ENCODE measurements at places on chromosomes 2 and 18. TPM values are rescaled to one million over a fixed set of nuclear protein-coding genes. Genes with fewer than 3 reads are reported as not detected.

GRCh38 chr2:68351997-68352396, 13.1 kb upstream of the PLEK start:
- no peaks in the 10 kb centered on the region for H3K27me3 ChIP-seq
- no peaks in the 10 kb centered on the region for H3K4me1 ChIP-seq
- no peak for DNase-seq
- H3K27ac ChIP-seq, result no peak overlapping the region
- H3K36me3 ChIP-seq, result no peaks in the 10 kb centered on the region
- H3K4me3 ChIP-seq, result no peak overlapping the region

- no peak overlapping the region for H3K27ac ChIP-seq
- peaks cover 12% of the 10 kb centered on the region for H3K4me1 ChIP-seq
- H3K27me3 ChIP-seq, result no peaks in the 10 kb centered on the region
- DNase-seq, result no peak
Observed at GRCh38 chr2:235999011-235999410, 169.2 kb downstream of the GBX2 start.

The REG1A gene
- not detected for total RNA-seq

The SERPINB2 gene
- 0.74 TPM for total RNA-seq

GRCh38 chr2:196253116-196253480, 81.7 kb upstream of the STK17B start:
- H3K27me3 ChIP-seq, result no peaks in the 10 kb centered on the region
- no peak overlapping the region for H3K27ac ChIP-seq
- DNase-seq, result no peak

The TMEM198 gene
- 0.03 TPM for total RNA-seq

- DNase-seq, result no peak
- no peak overlapping the region for H3K27ac ChIP-seq
- no peaks in the 10 kb centered on the region for H3K4me1 ChIP-seq
Observed at GRCh38 chr2:111102216-111102615, 18.5 kb upstream of the BCL2L11 start.

GRCh38 chr18:22005191-22005841, 164.1 kb upstream of the GATA6 start:
- no peaks in the 10 kb centered on the region for H3K36me3 ChIP-seq
- H3K27ac ChIP-seq, result no peak overlapping the region
- no peaks in the 10 kb centered on the region for H3K4me1 ChIP-seq
- no peak overlapping the region for H3K4me3 ChIP-seq
- DNase-seq, result no peak

- H3K36me3 ChIP-seq, result no peaks in the 10 kb centered on the region
- no peak overlapping the region for H3K4me3 ChIP-seq
- H3K4me1 ChIP-seq, result peaks cover 17% of the 10 kb centered on the region
Observed at GRCh38 chr2:9837451-9837850, 5.8 kb upstream of the TAF1B start.

The PSMA8 gene
- not detected for total RNA-seq

DNA sequence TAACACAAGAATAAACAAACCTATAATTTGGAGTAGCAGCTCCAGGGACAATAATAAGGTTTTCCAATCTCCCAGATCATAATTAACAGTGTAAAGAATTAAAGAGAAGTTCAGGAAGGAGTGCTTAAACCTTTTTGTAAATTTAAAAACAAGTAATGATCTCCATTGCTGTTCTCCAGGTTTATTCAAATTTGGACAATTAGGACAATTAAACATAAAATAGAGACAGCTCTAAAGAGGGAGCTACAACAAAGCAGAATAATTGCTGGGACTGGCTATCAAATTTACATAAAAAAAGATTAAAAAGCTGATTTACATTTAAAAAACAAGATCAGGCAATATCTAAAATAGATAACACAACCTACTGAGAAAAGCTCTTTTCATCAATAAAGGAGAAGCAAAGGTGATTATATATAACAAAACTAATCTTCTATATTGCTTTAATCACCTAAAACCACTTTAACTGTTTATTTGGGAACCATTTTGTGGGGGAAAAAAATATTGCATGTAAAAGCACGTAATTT, 80.1 kb upstream of the CREB1 start:
- H3K27ac ChIP-seq, result no peak overlapping the region
- DNase-seq, result no peak
- no peaks in the 10 kb centered on the region for H3K4me1 ChIP-seq

Measured in SJSA1 (cell line).